Right atrium auricular region (tissue), 2 donors: ENCODE measurements at places on chromosomes 2 and 18. TPM values are rescaled to one million over a fixed set of nuclear protein-coding genes. Genes with fewer than 3 reads are reported as not detected.
A peak's percentile ranks its signal among the peaks of the same experiment; 100 is the strongest.

- H3K4me1 ChIP-seq, result no peaks in the 10 kb centered on the region
- H3K36me3 ChIP-seq, result no peaks in the 10 kb centered on the region
- DNase-seq, result no peak
Measured at GRCh38 chr18:45165871-45166270, 449.4 kb upstream of the SLC14A2 start.

GRCh38 chr2:11458753-11459152, 7.2 kb downstream of the E2F6 start:
- no peaks in the 10 kb centered on the region for H3K27me3 ChIP-seq
- H3K36me3 ChIP-seq, result peaks cover 15% of the 10 kb centered on the region
- no peaks in the 10 kb centered on the region for H3K4me1 ChIP-seq

GRCh38 chr2:238938401-238939055, 90.6 kb downstream of the TWIST2 start:
- no peaks in the 10 kb centered on the region for H3K4me1 ChIP-seq
- H3K4me3 ChIP-seq, result no peak overlapping the region
- peak; percentile 96 for DNase-seq
- no peaks in the 10 kb centered on the region for H3K27me3 ChIP-seq
- peak overlapping the region; percentile 65 for H3K27ac ChIP-seq

GRCh38 chr2:144281476-144281875, 238.4 kb downstream of the ZEB2 start:
- H3K4me3 ChIP-seq, result no peak overlapping the region
- H3K27me3 ChIP-seq, result no peaks in the 10 kb centered on the region
- no peaks in the 10 kb centered on the region for H3K4me1 ChIP-seq
- DNase-seq, result no peak
- H3K36me3 ChIP-seq, result no peaks in the 10 kb centered on the region

- H3K4me1 ChIP-seq, result no peaks in the 10 kb centered on the region
- no peaks in the 10 kb centered on the region for H3K27me3 ChIP-seq
Measured at GRCh38 chr2:113218283-113219091, 44.7 kb downstream of the PSD4 start.

DNA sequence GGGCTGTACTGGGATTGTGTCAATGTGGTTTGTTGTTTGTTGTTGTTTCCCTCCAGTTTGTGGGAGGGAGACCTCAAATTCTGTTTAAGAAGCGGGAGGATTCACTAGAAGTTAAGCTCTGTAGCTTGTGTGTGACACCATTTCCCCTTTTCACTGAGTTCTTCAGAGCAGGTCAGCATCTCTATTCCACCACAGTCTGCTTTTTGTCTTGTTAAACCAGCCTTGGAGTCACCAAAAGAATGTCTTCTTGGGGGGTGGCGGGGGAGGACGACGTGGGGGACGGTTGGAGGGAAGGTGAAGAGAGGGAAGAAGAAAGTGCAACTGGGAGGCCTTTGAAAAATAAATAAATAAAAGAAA, 2.3 kb upstream of the BCL11A start:
- DNase-seq, result no peak
- peak overlapping the region; percentile 66 for H3K4me3 ChIP-seq
- H3K4me1 ChIP-seq, result no peaks in the 10 kb centered on the region
- no peaks in the 10 kb centered on the region for H3K36me3 ChIP-seq

DNA sequence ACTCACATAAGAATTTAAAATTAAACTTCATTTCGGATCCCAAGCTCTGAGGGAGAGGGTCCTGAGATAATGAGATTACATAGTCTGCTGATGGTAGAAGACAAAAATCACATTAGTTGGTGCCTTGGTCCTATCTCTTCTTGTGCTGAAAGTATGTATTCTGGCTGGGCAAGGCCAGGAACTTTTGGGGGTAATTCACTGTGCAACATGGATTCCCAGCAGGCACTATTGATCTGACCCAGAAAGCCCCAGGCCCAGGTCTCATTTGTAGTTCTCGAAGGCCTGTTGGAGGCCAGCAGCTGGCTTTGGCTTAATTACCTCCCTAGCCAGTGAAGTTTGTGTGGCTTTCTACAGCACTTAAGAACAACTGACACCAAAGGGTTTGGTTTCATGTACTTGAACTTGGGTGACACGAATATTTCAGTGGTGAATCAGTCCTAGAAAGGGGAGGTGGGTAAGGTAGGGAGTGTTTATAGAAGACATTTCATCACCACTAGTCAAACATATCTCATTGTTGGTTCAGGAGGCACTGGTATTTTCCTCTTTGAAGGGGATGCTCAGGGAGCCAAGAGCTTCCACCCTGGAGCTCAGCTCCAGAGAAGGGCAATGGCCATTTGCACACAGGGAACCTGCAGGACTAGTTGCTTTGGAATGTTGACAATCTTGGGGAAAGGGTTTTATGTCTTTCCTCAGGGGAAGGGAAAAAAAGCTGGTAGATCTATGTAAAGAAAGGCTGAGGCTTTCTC, 217.8 kb downstream of the OSR1 start:
- H3K4me1 ChIP-seq, result no peaks in the 10 kb centered on the region
- no peaks in the 10 kb centered on the region for H3K36me3 ChIP-seq
- no peaks in the 10 kb centered on the region for H3K27me3 ChIP-seq
- H3K27ac ChIP-seq, result no peak overlapping the region

DNA sequence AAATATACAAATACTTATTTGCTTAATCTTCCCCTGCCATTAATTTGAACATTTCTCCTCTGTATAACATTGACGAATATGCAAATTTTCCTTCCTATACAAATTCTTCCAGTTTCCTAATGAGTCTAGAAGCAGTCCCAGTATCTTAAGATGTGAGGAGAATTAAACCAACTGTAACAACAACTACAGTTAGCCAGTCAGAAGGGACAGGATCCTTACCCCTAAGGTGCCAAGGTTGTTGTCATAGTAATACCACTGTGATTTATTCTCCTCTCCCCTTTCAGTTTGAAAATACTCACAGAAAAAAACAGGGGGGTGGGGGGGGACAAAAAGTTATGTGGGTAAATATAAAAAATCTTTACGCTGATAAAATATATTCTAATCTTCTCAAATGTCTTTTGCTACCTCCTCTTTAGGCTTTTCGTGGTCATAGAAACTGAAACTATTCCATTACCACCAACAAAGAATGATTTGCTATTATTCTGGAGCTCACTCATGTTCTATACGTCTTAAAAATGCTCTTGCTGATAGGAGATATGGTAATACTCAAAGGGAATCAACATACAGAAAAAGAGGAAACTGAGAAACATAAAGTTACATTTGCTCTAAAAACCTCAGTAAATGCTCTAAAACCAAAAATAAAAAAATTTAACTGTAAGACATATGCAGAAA, 107.6 kb downstream of the MEMO1 start:
- no peak overlapping the region for H3K4me3 ChIP-seq
- no peak for DNase-seq
- no peaks in the 10 kb centered on the region for H3K4me1 ChIP-seq

DNA sequence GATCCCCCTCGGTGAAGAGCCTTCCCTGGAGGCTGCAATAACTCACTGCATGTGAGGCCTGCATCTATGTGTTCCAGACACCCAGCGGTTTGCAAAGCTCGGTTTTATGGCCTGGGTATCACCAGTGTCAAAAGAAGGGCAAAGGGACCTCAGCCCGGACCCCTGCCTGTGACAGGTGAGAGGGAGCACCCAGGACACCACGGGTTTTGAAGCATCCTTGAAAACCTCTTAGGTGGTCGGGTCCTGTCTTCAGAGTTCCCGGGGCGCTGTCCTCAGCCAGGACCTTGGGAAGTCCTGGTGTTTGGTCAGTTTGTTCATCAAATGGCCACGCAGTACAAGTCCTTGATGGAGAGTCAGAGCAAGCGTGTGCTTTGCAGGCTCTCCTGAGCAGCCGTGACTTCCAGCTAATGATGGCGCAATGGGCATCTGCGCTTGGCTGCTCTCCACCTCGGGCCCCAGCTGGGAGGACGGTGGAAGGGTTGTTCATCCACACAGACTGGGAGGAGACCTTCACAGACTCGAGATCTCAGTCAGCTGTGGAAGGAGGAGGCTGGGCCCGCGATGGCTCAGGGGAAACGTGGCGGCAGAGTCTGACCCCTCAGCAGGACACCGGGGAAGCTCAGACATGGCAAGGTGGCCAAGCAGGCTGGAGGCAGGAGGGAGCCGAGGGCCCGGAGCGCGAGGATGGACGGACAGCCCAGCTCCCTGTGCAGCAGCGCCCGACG, 113.1 kb upstream of the GPC1 start:
- H3K4me3 ChIP-seq, result no peak overlapping the region
- DNase-seq, result no peak
- no peaks in the 10 kb centered on the region for H3K27me3 ChIP-seq
- no peaks in the 10 kb centered on the region for H3K36me3 ChIP-seq
- H3K4me1 ChIP-seq, result no peaks in the 10 kb centered on the region

GRCh38 chr2:70068119-70068518, 19.2 kb upstream of the PCBP1 start:
- peaks cover 8% of the 10 kb centered on the region for H3K4me1 ChIP-seq
- no peak overlapping the region for H3K4me3 ChIP-seq
- peaks cover 32% of the 10 kb centered on the region for H3K36me3 ChIP-seq
- no peaks in the 10 kb centered on the region for H3K27me3 ChIP-seq
- no peak for DNase-seq
- no peak overlapping the region for H3K27ac ChIP-seq

- peaks cover 5% of the 10 kb centered on the region for H3K4me1 ChIP-seq
- H3K36me3 ChIP-seq, result no peaks in the 10 kb centered on the region
- no peak overlapping the region for H3K27ac ChIP-seq
- H3K4me3 ChIP-seq, result no peak overlapping the region
- H3K27me3 ChIP-seq, result no peaks in the 10 kb centered on the region
- no peak for DNase-seq
Measured at GRCh38 chr2:134020608-134021007, 233.3 kb upstream of the MGAT5 start.

GRCh38 chr2:234050455-234051135, at the start of gene SPP2:
Gene SPP2 (plus strand): TSS chr2:234050702. CDS start chr2:234050787, 85 bp downstream.
- H3K27me3 ChIP-seq, result no peaks in the 10 kb centered on the region
- no peaks in the 10 kb centered on the region for H3K4me1 ChIP-seq
- H3K4me3 ChIP-seq, result no peak within 1 kb of the TSS
- no peak within 1 kb of the TSS for H3K27ac ChIP-seq
- DNase-seq, result no peak
- H3K36me3 ChIP-seq, result no peaks in the 10 kb centered on the region

- no peak for DNase-seq
- no peaks in the 10 kb centered on the region for H3K36me3 ChIP-seq
- no peak overlapping the region for H3K4me3 ChIP-seq
- H3K27me3 ChIP-seq, result no peaks in the 10 kb centered on the region
Measured at GRCh38 chr2:8225266-8225665, 456.6 kb upstream of the ID2 start.

DNA sequence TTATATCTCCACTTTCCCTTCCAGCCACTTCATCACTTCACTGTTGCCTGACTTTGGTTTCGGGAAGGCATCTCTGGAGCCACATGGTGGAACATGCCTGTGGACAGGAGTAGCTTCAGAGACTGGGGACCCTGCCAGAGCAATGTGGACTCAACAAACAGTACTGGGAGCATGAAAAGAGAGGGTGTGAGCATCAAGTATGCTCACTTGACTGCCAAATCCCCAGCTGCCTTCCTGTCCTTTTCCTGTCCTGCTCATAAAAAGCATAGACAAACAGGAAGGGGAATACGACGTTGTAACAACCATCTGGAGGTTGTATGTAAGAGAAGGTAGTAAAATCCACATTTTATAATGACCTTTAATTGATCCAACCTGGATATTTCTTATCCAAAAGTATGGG, 61.3 kb upstream of the CSRNP3 start:
- H3K4me3 ChIP-seq, result no peak overlapping the region
- H3K36me3 ChIP-seq, result no peaks in the 10 kb centered on the region
- peak overlapping the region; percentile 18 for H3K27ac ChIP-seq
- DNase-seq, result no peak
- no peaks in the 10 kb centered on the region for H3K4me1 ChIP-seq
- no peaks in the 10 kb centered on the region for H3K27me3 ChIP-seq

DNA sequence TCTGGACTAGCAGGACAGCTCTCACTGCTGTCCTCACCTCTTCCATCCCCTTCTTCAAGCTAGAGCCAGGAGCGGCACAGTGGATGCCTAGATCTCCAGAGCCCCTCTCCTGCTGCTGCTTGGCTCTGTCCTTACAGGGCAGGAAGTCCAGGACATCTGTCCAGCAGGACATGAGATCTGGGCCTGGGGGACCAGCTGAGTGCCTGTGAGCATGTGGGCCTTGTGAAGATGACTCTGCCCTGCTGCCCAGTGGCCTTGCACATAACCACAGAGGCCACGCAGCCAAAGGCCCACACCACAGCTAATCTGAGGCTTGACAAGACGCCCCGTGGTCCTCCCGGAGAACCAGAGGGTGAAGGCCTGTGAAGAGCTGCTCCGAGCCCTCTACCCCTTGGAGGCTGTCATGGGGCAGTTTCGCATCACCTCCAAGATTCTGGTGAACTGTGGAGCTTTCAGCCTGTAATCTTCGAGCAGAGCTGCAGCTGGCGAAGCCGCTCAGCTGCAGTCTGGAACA, 516.7 kb upstream of the HS6ST1 start:
- no peak overlapping the region for H3K27ac ChIP-seq
- no peak overlapping the region for H3K4me3 ChIP-seq
- no peaks in the 10 kb centered on the region for H3K27me3 ChIP-seq
- DNase-seq, result no peak
- H3K4me1 ChIP-seq, result no peaks in the 10 kb centered on the region

DNA sequence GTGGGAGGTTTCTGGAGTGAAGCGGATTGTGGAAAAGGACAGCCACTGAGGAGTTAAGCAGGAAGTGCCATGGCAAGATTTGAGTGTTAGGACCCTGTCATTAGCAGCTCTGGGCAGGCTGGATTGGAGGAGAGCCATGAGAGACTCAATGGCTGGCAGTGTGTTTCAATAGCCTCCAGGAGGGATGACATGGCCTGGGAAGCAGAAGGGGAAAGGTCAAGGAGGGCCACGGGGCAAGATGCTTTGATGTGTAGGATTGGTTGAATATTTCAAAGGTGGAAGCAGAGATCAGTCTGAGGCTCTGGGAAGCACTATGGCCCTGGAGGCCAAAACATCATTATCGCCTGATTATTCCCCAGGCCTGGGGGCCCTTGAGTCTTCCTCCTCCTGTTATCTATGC, 229.0 kb upstream of the HS6ST1 start:
- no peaks in the 10 kb centered on the region for H3K4me1 ChIP-seq
- no peak overlapping the region for H3K27ac ChIP-seq
- H3K4me3 ChIP-seq, result no peak overlapping the region
- H3K27me3 ChIP-seq, result no peaks in the 10 kb centered on the region

SERPINB10 gene
- not detected for total RNA-seq

TEKT4 gene
- not detected for total RNA-seq

TGFA gene
- 0.24 TPM for total RNA-seq

C2orf74 gene
- total RNA-seq, result 51.3 TPM

GPR45 gene
- not detected for total RNA-seq

COMMD1 gene
- 54.5 TPM for total RNA-seq

FIGN gene
- total RNA-seq, result 9.8 TPM

SERPINB13 gene
- not detected for total RNA-seq

TRIM43 gene
- total RNA-seq, result not detected

ZNF397 gene
- total RNA-seq, result 11.3 TPM

PRKAG3 gene
- total RNA-seq, result 0.19 TPM

RGPD8 gene
- total RNA-seq, result 8.7 TPM

PLGLB1 gene
- total RNA-seq, result not detected
